ENCODE measurements at places on chromosomes 4 and X. TPM values are rescaled to one million over a fixed set of nuclear protein-coding genes. Genes with fewer than 3 reads are reported as not detected.

The NPY1R gene
- total RNA-seq: 1.4 TPM

The CENPE gene
- 4.5 TPM for total RNA-seq

The PABPC5 gene
- total RNA-seq: 3.1 TPM

The CCSER1 gene
- 32.2 TPM for total RNA-seq

The FRG1 gene
- 53.4 TPM for total RNA-seq

The BMPR1B gene
- total RNA-seq: 59.8 TPM

The NUDT10 gene
- total RNA-seq: 127 TPM

DNA sequence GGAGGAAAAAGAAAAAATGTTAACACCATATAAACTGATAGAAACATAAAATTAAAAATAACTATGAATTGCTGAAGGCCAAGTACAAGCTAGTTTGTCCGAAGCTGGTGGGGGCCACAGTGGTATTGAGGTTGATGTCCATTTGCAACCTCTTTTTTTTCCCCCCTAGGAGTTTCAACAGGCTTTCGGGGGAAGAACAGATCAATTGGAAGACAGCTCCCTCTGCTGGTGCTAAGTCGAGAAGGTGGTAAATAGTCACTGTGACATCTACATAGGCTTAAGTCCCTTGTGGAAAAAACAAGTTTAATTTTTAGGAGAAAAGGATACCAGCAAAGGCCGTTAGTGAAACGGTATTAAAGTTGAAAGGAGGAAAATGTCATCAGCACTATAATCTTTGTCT is 115.7 kb upstream of the ZXDA start:
- no peaks in the 10 kb centered on the region for H3K36me3 ChIP-seq
- no peaks in the 10 kb centered on the region for H3K27me3 ChIP-seq
- peak; percentile 4 for DNase-seq
- no peaks in the 10 kb centered on the region for H3K4me1 ChIP-seq

DNA sequence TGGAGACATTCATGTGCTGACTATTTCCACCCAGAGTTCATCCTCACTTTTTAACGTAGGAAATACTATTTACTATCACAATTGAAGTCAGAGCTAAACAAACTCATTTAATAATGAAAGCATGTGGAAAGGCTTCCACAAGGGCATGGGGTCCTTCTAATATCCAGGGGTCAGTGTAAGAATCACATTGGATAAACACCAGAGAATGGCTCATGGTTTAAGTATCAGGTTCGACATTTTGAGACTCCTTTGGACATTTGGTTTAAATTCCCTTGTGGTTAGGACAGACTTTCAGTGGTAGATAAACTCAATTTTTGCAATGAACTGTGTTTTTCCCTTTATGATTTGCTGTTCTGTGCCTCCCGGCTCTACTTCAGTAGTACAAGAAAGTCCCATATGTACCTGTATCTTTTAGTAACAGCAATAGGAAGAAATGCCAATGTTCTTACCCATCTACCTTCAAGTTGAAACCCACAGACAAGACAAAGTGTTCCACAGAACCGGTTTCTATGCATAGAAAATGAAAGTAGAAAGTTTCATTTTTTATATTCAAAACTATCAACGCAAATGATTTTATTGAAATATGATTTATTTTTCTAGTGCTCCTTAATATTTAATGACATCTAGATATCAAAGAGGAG is 589.0 kb upstream of the FAM241A start:
- H3K27ac ChIP-seq: no peak overlapping the region
- H3K36me3 ChIP-seq: no peaks in the 10 kb centered on the region
- no peaks in the 10 kb centered on the region for H3K4me1 ChIP-seq
- no peaks in the 10 kb centered on the region for H3K27me3 ChIP-seq
- DNase-seq: no peak

GRCh38 chr4:138636781-138637180 is 378.8 kb upstream of the NOCT start:
- H3K36me3 ChIP-seq: no peaks in the 10 kb centered on the region
- no peaks in the 10 kb centered on the region for H3K27me3 ChIP-seq
- DNase-seq: no peak
- H3K27ac ChIP-seq: no peak overlapping the region
- no peaks in the 10 kb centered on the region for H3K4me1 ChIP-seq

DNA sequence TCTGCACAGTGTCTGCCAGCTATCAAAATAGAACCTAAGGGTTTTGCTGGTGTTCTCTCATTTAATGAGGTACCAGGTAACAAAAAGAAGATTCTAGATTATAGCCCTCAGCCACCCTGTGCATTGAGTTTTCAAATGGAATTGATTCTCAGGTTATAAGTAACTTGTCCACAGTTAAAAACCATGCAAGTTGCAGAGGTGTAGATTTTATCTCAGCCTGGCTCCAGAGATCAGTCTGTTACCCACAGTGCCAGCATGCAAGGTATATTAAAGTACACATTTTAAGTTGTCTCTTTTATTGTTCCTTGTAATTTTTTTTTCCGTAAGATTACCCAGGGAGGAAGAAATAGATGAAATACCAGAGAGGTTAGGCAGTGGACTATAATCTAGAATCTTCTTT is 59.7 kb downstream of the RAPGEF2 start:
- no peak overlapping the region for H3K4me3 ChIP-seq
- no peak overlapping the region for H3K27ac ChIP-seq
- no peaks in the 10 kb centered on the region for H3K4me1 ChIP-seq
- no peak for DNase-seq
- no peaks in the 10 kb centered on the region for H3K27me3 ChIP-seq

DNA sequence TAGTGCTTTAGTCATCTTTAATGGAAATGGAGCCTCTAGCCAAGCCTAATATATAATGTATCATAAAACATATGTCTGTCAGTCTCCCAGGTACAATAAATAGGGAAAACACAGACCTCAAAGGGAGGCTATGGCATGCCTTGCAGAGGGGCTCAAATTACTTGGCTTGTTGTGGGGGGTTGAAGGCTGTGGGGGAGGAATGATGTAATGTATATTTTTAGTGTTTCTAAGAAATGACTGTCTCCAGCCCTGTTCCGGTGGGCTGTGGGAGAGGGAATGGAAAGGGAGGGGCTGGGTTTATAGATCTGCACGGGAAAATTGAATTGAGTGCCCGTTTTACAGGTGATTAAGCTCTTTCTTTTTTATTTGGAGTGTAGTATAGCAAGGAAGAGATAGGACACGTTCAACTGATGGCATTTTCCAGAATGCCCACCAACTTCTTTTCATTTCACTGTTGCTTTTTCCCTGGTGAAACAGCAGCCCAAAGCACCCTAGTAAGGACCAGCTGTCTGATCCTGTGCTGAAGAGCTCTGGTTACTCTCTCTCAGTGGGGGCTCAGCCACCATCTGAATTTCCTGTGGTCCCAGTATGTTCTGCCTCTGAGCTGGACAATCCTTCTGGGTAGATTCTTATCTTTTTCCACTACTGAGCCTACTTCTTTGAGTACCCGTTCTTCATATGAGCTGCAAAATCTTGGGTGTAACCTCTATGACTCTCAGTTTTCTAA is 220.7 kb upstream of the CASK start:
- no peak for DNase-seq
- H3K27me3 ChIP-seq: no peaks in the 10 kb centered on the region

DNA sequence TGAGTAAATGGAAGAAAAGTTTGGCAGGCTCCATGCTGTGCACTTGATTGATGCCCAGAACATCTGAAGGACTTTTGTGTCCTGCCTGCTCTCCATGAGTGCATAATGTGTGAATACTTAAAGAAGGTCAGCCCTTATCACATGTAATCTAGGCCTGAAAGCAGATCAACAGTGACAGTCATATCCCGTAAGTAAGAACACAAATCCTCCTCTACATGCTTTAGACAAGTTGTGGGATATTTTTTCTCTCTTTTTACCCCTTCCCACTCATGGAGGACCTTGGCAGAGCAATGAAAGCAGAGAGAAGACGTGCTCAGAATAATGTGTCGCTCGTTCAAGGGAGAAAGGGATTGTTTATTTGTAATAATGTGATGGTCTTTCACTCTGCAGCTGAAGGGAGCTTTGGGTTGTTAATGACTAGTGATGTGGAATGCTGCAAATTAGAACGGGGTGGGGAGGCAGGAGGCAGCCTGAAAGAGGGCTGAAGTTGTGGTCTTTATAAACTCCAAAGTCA is 286.6 kb downstream of the BMPR1B start:
- H3K4me3 ChIP-seq: no peak overlapping the region
- H3K4me1 ChIP-seq: no peaks in the 10 kb centered on the region
- H3K27me3 ChIP-seq: no peaks in the 10 kb centered on the region
- no peaks in the 10 kb centered on the region for H3K36me3 ChIP-seq
- DNase-seq: no peak
